Substantia nigra (tissue), 51 donors: ENCODE measurements at places on chromosomes 6 and 20.

DNA sequence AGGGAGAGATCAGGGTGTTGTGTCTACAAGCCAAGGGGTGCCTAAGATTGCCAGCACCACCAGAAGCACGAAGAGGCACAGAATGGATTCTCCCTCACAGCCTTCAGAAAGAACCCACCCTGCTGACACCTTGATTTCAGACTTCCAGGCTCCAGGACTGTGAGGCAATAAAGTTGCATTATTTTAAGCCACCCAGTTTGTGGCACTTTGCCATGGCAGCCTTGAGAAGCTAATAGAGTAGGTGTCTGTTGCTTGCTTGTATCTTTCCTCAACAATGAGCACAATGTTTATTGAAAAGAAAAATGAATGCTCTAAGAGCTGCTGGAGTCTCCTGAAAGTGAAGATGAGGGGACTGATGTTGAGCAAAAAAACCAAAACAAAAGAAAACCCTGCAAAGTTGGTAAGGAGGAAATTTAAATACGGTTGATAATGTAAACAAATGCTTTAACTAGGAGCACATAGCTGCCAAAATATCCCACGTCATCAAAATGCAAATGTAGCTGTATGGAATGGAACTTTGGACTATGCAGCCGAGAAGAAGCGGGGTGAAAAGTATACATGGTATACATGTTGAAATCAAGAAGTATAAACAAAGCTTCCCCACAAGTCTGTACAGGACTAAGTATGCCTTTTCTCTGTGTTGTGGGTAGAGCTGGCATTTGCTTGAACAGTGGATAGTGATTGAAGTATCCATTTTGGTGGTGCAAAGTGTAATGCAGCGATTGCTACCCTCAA is 8.0 kb downstream of the IL20RA start:
- no peak for DNase-seq

DNA sequence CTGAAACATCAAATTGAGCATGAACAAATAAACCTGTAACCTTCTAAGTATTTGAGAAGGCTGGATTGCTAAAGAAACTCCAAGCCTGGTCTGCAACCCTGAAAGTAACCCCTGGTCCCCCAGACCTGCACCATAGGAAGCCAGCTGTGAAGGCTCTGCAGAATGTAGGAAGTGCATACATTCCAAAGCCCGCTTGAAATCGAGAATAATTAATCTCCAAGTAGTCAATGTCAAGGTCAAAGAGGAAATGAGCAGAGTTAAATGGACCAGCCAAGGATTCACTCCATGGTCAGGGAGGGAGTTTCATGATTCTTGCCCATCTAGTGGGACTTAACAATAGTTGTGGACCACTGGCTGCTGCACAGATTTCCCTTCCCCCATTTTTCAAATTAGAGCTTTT is 107.6 kb upstream of the RNF24 start:
- no peak for DNase-seq

- no peak for DNase-seq
Observed at GRCh38 chr6:118061666-118062065, 154.6 kb downstream of the SLC35F1 start.

DNA sequence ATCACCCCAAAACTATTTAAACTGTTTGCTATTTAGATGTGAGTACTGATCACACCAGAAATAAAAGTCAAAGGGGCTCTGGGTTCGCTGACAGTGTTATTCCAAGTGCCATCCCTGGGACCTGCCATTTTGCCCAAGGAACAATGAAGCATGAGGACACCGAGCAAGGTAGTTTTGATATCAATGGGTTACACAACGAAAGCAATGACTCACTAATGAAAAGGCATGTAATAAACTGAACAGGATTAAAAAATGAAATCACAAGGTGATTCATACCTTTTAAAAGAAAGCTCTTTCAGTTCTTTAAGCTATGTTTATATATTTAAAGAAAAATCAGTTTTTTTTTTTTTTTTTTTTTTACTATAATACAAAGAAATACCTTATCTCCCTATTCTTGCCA is 102.0 kb downstream of the HS3ST5 start:
- DNase-seq = no peak
